NCI-H1930 (cell line): ENCODE measurements at places on chromosomes 3 and 15.

GRCh38 chr15:56484287-56484686 is 19.4 kb upstream of the MNS1 start:
- no peak for DNase-seq

DNA sequence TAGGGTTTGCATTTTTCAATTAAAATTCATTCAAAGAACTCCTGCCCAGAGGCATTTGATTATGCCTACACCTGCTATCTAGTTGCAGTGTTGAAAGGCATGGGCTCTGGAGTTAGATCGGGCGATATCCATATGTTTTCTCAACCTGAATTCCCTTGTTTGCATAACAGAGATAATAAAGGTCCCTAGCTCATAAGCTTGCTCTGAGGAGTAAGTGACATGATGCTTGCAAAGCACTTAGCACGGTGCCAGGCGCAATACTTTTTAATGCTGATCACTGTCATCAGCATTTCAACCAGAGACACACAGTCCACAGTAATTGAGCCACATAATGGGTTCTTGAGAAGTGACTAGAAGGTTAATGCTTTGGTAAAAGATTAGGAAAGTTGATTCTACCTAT is 106.3 kb upstream of the SAMMSON start:
- no peak for DNase-seq

DNA sequence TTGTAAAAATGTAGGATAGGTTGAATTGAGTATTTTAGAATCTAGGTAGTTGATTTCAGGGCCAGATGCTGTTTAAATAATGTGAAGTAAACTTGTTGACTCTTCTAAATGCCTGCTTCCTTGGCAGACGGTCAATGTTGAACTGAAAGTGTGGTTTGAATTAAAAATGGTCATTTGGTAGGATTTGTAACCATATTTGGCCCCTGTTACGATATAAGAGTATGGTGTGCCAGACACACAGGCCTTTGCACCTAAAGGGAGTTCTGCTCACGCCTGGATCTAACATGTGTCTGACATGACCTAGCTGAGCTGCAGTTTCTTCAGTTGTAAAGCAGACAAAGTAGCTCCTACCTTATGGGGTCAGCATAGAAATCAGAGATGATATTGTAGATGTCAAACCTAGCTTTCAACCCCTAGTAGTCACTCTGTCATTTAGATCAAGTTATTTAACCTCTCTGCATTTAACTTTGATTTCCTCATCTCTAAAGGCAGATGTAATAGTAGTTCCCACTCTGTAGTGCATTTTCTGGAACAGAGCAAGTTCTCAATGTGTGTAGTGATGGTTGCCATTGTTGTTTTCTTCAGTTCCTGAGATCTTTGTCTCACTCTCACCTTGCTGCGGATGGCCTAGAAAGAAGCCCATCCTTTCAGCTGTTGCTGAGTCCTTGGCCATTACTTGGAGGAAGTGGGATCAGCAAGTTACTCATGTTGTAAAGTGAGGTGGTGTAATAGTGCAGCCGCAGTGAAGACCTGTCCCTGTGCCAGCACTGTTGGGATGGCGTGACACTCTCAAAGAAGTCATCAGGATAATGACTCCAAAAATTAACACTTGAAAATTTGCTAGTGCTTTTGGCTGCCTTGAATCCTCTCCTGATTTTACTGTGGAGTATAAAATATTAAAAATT is 90.2 kb downstream of the GHSR start:
- no peak for DNase-seq

GRCh38 chr15:78049691-78050440 is 27.6 kb downstream of the TBC1D2B start:
- DNase-seq, result no peak

- DNase-seq, result no peak
Measured at GRCh38 chr3:188211476-188211875, 57.5 kb downstream of the LPP start.

DNA sequence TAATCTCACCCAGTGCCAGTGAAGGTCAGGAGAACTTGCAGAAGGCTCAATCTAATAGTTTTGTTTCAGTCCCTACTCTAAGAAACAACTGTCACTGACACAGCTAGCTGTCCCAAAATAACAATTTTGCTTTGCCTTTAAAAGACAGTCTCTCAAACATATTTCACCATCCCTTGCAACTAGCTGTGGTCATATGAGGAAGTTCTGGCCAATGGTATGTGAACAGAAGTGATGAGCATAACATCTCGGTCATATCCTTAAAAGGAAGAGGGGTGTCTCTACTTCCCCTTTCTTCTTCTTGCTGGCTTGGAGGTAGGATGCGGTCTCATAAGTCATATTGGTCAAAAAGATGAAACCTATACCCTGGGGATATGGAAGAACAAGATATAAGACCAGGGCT is 198.1 kb downstream of the NEK10 start:
- no peak for DNase-seq

DNA sequence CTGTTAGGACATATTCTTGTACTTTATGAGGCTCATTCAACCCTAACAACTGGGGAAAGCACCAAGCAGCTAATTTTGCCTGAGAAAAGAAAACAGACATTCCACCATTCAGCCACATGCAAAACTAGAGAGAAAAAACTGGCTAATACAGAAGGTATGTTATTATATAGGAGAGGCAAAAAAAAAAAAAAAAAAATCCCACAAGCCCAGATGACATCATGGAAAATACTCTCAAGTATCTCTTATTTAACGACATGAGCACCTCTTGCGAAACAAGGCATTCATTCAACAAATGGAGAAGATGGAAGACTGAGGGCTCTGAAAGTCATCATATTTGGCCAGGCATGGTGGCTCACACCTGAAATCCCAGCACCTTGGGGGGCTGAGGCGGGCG is 61.5 kb downstream of the PRICKLE2 start:
- DNase-seq, result no peak

DNA sequence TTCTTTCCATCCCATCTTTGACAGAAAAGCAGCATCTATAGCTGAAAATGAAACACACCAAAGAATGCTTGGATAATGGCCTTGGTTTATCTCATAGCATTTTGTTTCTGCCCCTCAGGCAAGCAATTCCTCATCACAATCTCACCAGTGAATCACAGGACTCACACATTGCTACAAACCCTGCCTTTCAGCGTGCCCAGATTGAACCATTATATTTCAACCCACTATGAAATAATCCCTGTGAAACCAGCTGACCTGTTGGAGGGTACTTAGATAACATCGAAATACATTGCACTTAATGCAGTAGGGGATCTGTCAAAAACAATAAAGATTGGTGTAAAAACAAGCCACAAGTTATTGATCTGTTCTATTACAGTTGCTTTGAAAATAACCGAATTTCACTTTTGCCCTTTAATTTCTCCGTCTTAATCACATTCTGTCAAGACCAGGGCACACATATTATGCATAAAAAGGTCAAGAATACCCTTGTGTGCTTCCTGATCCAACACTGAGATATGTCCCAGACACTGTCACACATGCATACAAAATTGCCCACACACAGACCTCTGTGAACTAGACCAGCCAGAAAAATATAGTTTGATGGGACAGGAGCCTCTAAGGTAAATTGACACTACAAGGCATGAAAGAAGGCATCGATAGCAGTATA is 839.8 kb downstream of the NTRK3 start:
- DNase-seq, result no peak

DNA sequence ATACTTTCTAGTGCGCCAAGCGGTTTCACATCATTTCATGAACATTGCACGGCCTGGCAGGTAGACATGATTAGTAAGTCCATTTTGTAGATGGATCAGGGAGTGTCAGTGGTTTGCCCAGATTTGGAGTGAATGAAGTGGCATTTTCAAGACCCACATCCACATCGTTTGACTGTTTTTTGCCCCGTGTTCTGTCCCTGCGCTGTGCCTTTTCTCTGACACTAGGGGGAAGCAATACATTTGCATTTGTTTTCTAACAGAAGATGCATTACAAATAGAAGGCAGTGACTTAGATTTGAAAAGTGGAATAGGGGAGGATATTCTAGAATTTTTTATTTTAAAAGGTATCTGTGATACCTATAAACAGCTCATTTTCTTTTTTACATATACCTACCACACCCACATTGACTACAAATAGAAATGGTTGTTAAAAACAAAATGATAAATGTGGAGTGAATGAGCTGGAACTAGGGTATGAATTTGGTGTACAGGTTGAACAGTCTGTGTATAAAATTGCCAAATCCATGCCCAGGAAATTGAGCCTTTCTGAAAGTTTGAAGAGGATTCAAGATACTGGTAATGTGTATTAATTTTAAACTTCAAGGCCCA is 98.0 kb downstream of the USP13 start:
- DNase-seq, result no peak

DNA sequence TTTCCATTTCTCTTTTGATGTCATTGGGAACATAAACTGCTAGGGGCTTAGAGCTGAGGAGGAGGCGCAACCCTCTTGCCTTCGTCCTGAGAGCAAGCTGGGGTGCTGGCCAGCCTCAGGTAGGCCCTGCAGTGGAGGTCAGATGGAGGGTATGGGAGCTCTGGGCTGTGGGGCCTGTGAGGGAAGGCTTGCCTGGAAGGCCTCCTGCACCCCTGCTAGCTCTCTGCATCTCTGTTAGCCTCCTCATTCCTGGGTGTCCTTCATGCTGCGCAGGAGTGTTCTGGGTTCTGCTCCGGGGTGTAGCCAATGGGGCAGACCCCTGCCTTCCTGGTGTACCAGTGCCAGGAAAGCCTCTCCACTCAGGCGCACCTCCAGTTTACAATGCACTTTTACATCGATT is 11.8 kb downstream of the GP5 start:
- DNase-seq, result no peak

GRCh38 chr3:162742159-162742717 is 1245.6 kb downstream of the OTOL1 start:
- DNase-seq, result no peak

DNA sequence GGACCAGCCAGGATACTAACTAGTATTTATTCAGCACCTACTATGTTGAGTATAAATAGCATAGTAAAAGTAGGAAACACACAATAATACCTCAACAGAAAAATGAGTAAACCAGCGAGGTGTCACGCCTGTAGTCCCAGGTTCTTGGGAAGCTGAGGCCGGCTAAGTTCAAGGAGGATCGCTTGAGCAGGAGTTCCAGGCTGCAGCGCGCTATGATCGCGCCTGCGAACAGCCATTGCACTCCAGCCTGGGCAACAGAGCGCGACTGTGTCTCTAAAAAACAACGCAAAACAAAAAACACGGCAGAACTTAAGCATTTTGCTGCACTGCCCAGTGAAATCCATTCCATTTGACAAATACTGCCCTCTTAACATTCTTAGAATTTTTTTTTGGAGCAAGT is 1.3 kb upstream of the DENND6A start:
- no peak for DNase-seq

DNA sequence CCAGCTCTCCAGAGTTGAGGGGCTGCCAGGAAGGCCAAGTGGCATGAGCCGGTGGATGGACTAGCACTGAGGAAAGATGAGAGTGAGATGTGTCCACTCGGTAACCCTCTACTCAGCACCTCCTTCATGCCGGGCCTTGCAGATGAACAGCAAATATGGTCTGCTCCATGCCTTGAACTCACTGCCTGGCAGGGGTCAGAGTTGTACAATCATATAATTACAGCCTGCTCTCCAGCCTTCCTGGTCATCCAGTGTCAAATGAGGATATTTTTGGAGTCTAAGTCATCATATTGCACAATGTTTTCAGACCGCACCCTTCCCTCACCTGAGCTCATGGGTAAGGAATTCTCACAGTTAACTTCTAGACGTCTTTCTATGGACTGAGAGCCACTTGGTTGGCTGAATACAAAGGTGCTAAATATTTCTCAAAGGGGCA is 4.9 kb downstream of the MGLL start:
- DNase-seq, result no peak

DNA sequence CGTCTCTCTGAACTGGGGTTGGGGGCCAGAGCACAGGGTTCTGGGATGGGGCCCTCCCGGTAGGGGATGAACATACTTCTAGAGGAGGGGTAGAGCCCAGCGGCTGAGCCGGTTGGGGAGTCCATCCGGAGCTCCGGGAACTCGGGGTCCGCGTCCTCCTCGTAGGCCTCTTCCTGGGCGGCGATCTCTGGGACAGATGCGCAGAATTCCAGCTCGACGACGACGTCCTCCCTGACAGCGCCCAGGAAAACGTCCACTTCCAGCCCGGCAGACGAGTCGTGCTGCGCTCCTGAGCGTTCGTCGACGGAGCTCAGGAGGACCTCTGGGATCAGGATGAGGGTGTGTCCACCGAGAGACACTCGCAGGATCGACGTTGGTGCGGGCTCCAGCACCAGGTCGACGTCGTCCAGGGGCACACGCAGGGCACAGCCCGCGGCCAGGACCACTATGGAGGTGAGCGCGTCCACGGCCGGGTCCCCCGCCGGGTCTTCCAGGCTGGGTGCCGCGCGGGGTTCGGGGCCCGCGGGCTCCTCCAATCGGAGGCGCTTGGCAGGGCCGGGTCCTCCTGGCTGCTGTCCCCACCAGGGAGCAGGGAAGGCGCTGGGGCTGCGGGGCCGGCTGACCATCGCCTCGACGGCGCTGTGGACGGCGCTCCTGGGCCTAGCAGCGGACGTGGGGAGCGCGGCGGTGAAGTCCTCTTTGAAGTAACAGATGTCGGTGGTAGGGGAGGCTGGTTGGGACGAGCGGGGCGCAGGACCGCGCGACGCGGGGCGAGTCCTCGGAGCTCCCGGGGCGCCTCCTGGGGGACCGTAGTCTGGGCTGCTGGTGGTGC is 474 bp downstream of the PRR23B start:
- DNase-seq, result no peak

DNA sequence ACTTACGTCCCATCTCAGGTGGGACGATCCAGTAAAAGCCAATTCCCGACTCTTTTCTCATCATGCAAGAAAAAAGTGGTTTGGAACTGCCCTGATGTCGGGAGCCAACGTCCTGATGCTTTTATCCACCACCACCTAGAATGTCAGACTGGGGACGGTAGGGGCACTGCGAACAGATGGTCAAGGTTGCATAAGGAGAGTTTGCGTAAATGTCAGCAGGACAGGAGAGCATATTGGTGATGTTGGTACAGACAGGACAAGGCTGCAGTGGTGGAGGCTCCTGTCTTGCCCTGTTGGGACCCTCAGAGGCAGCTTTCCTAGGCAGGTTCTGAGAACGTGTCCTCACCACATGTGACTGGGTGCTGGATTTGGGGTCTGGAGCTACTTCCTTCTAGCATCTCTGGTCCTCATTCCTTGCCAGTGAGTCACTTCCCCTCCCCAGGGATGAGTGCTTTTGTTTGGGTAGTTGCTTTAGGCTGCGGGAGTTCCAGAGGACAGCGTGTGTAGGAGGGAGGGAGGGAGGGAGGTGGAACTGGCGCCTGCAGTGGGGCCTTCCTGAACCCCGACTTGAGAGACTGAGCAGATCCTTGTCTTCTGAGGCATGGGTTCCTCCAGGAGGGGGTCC is 21.0 kb downstream of the THSD4 start:
- no peak for DNase-seq

GRCh38 chr3:16334909-16335308 is 69.9 kb downstream of the OXNAD1 start:
- no peak for DNase-seq

- DNase-seq, result no peak
Measured at GRCh38 chr3:137514853-137515252, 249.3 kb upstream of the SOX14 start.

- no peak for DNase-seq
Measured at GRCh38 chr3:197238842-197239241, 59.6 kb downstream of the DLG1 start.

- no peak for DNase-seq
Measured at GRCh38 chr3:195746751-195747150, 26.0 kb downstream of the MUC20 start.
